ENCODE measurements at places on chromosomes 1 and 21.
A peak's percentile ranks its signal among the peaks of the same experiment; 100 is the strongest.

- DNase-seq, result peak; percentile 77
These were observed 19.5 kb upstream of the NCMAP start for GRCh38 chr1:24536391-24536840.

DNA sequence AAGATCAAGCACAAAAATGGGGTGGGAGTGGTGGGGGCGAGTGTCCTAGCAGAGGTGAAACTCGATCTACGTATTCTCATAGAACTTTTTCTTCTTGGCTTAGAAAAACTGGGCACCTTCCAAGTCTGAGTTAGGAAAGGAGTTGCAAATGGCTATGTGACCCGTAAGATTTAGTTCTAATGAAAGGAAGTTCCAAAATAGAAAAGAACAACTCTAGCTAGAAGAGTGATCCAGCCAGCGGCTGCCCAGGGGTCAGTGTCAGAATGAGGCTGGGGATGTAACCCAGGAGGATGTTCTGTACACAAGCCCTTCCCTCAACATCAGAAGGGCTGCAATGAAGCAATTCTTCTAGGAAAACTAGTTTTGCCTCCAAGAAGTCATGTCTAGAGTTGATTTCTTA is 5.2 kb downstream of the MTARC1 start:
- DNase-seq, result no peak

- DNase-seq, result no peak
These were observed 92.3 kb downstream of the PDE9A start for GRCh38 chr21:42745511-42746239.

GRCh38 chr1:66681686-66682085 is 70.6 kb upstream of the DYNLT5 start:
- DNase-seq, result no peak

DNA sequence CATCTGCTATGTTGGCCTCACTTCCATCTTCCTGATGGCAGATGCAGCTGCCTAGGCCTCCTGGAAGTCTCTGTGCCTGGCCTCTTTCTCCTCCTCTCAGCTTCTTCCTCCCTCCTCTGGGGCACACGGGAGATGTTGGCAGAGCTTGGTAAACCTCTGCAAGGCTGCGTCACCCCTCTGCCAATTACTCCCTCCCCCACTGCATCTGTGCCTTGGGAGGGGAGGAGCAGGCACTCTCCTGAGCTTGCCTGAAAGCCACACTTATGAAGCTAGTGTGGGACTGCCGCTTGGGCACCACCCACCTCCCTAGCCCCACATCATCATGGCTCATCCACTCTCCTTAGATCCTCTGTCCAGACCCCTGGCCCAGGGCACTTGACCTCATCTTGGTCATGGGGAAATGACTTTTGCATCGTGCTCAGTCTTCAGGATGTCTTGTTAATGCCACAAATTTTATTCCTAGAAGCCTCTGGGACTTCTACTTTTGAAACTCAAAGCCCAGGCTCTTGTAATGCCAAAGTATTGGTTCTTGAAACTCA is 7.3 kb upstream of the TMEM51 start:
- DNase-seq, result no peak

Data from activated CD4-positive, alpha-beta T cell treated with anti-CD3 and anti-CD28 coated beads, Interleukin-2, Interleukin-4, amounts not matched to agents 100 ng/mL and 50 ng/mL, durations not matched to agents 16 hours and 8 hours (primary cell).